MG63 (cell line): ENCODE measurements at places on chromosomes 1 and 21. TPM values are rescaled to one million over a fixed set of nuclear protein-coding genes. Genes with fewer than 3 reads are reported as not detected.

The SPATA21 gene
- not detected in 2 replicates for total RNA-seq

The LCE1A gene
- not detected in 2 replicates for total RNA-seq

The MAP1LC3C gene
- total RNA-seq, result 2.2 and 3.3 TPM in 2 replicates

The AIM2 gene
- not detected in 2 replicates for total RNA-seq

The SPAG17 gene
- 0.25 TPM in 1 of 2 replicates, not detected in the other for total RNA-seq

The PRR9 gene
- 0.07 and 1.0 TPM in 2 replicates for total RNA-seq

The ARID4B gene
- total RNA-seq, result 9.5 and 19.4 TPM in 2 replicates

The SPTA1 gene
- total RNA-seq, result not detected in 2 replicates

The CRP gene
- total RNA-seq, result not detected in 2 replicates

The CD1D gene
- not detected in 2 replicates for total RNA-seq

The CYP4X1 gene
- 1.3 TPM in 1 of 2 replicates, not detected in the other for total RNA-seq

The LIN28A gene
- total RNA-seq, result not detected in 2 replicates

The GBP4 gene
- total RNA-seq, result 0.07 and 1.1 TPM in 2 replicates

The LAMC2 gene
- total RNA-seq, result 0.10 and 0.16 TPM in 2 replicates

The KMO gene
- total RNA-seq, result not detected in 2 replicates

The AADACL4 gene
- not detected in 2 replicates for total RNA-seq

- DNase-seq, result peak; percentile 52
These were observed 42.1 kb upstream of the ZNF496 start for GRCh38 chr1:247373721-247374141.

GRCh38 chr1:119416006-119416640, 1.2 kb downstream of the HSD3B2 start:
- DNase-seq, result no peak

DNA sequence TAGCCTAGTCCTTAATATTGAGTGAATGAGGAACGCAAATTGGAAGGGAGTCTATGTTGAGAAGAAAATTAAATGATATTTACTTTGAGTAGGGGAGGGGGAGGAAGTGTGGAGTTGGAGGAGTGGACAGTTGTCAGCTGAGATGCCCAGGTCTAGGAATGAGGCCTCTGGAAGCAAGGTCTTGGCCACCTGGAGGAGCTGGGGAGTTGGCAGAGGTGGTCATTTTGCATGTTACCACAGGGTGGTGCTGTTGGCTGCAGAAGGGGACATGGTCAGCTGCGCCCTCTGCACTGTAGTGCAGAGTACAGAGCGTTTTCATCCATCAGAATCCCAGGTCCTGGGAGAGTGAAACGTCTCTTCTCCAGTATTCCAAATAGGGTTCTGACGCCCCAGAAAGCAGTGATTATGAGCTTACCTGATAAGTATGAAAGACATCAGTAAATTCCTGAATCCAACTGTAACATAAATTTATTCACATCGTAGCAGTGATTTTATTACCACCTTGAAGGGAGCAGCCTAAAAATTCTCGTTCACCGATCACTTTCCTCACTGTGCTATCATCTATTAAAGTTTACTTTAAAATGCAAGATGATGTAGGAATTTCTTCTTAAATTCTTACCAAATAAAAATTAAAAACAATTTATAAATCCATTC, 13.8 kb downstream of the PARK7 start:
- DNase-seq, result peak; percentile 63

- peak; percentile 86 for DNase-seq
These were observed at the start of gene F3 for GRCh38 chr1:94541246-94542087. Gene F3, minus strand, starts transcription at chr1:94541759. Its CDS starts 123 bp downstream, at chr1:94541636.

DNA sequence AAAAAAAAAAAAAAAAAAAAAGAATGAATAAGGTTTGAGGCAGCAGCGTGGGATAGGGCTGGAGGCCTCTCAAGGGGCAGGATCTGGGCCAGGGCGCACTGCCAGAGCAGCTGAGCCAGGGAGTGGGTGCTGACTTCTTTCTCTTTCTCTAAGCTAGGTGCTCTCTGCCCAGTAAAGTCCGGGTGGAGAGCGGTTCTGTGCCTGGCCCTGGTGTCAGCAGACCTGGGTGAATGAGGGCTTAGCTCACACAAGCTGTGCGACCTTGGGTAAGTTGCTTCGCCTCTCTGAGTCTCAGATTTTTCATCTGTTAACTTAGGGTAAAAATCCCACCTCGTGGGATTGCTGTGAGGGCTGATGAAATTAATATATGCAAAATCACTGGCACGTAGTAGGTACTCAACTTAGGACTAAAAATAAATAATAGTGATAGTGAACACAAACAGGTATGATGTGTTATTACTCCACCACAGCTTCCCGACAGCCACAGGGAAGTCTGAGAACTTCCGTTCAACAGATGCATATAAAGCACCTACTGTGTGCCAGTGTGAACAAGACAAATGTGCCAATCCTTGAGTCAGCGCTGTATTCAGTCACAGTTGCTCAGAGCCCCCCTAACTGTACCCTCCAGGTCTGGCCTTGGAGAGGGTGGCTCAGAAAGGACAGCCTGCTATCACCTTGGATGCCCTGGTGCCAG, 2.0 kb upstream of the FAM131C start:
- peak; percentile 94 for DNase-seq

DNA sequence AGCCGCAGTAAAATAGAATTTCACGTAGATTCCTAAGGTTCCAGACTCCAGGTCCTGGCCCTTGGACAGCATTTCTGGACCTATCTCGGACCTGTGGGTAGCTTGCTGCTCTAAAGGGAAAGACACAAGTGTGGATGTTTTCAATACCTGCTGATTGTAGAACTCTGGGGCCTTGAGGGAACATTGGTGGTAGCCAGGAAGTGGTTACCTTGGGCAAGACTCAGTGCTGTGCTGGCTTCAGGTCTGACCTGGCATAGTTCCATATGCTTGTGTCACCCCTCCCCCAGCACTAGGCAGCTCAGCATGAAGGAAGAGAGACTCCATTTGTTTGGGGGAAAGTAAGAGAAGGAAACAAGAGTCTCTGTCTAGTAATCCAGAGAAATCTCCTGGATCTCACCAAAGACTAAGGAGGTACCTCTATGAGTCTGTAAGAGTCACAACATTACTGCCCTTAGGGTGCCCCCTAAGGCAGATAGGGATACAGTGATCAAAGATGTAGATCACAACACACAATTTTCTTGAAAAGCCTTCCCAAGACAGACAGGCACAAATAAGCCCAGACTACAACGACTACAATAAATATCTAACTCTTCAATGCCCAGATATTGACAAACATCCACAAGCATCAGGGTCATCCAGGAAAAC, 398.8 kb downstream of the TGFB2 start:
- no peak for DNase-seq

- DNase-seq, result peak; percentile 13
These were observed 56.2 kb upstream of the SMYD2 start for GRCh38 chr1:214224611-214225354.

DNA sequence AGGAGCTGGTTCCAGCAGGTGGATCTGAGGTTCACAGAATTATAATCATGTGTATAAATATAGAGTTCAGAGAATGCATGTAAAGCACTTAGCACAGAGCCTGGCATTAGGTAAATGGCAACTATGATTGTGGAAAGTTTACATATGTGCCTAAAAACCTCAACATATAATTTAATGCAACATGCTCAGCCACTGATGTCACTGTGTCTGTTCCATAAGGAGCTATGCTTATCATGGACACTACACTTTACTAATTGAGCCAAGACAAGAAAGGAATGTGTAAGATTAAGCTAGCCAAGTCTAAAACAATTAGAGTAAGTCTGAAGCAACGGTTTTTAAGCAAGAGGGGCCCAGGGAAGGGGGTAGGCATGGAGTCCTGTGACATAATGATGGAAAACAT, 61.5 kb downstream of the GNG12 start:
- DNase-seq, result no peak

DNA sequence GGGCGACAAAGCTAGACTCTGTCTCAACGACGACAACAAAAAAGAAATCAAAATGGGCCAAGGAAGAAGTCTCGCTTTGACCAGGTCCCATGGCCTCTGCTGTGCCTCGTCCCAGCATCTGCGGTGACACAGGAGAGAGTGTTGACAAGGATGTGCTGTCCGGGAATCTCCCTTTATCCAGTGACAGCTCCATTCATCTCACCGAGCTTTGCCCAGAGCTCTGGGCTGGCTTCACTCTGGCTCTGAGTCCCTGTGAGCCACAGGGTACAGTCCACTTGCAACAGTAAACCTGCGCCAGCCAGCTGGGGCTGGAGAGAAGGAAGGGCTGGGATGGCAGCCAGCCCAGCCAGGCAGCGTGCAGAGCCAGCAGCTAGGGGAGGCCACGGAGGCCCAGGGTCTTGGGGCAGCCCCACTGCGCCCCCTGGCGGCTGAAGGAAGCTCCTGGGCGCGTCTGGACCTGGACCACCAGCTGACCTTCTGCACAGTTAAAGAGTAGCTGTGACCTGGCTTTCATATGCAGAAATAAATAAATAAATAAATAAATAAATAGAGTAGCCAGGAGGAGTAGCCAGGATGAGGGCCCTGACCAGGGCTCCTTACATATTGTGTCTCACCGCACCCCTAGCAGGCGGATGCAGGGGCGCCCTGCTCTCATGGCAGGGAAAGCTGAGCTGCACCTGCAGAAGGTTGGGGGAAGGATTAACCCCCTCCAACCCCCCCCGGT, 29.7 kb downstream of the ENO1 start:
- DNase-seq, result peak; percentile 95

- DNase-seq, result no peak
These were observed 2.8 kb upstream of the NUP210L start for GRCh38 chr1:154157520-154158306.

DNA sequence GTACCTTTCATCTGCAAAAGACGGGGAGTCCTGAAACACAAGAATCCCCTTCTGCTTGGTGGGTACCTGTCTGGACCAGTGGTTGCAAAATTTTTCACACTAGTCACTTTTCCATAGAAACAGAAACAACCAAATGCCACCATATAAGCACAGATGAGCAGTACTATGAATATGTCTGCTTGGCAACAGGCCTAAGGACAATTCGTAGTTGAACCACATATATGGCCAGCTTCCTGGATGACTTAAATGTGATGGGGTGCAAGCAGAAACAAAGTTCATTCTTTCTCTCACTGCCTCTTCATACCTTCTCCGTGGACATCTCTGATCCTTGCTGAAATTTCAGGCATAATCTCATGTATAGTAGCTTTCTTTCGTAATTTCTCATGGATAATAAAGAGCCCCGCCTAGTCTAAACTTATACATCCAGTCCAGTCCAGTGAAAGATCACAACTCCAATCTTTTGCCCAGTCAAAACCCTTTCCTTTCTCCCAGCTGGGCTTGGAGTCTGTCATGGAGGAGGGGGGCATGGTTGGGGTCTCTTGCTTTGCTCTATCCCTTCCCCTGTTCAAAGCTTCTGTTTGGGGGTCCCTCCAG, 7.0 kb downstream of the FCAMR start:
- no peak for DNase-seq

DNA sequence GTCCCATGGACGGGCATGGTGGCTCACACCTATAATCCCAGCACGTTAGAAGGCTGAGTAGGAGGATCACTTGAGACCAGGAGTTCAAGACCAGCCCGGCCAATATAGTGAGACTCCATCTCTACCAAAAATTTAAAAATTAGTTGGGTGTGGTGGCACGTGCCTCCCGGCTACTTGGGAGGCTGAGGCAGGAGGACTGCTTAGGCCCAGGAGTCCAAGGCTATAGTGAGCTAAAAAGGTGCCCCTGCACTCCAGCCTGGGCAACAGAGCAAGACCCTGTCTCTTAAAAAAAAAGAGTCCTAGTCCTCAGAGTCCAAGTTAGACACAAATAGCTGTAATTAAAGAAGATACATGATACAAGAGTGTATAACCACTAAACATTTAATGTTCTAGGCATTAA, 20.1 kb downstream of the TRIT1 start:
- DNase-seq, result no peak

GRCh38 chr1:244322791-244323521, 128.8 kb downstream of the ADSS2 start:
- DNase-seq, result peak; percentile 82

GRCh38 chr1:193156822-193157142, 29.6 kb downstream of the B3GALT2 start:
- DNase-seq, result no peak

- no peak for DNase-seq
These were observed 29.2 kb downstream of the HSPA13 start for GRCh38 chr21:14353726-14354125.

GRCh38 chr1:209985002-209985401, 47.0 kb downstream of the SYT14 start:
- no peak for DNase-seq

DNA sequence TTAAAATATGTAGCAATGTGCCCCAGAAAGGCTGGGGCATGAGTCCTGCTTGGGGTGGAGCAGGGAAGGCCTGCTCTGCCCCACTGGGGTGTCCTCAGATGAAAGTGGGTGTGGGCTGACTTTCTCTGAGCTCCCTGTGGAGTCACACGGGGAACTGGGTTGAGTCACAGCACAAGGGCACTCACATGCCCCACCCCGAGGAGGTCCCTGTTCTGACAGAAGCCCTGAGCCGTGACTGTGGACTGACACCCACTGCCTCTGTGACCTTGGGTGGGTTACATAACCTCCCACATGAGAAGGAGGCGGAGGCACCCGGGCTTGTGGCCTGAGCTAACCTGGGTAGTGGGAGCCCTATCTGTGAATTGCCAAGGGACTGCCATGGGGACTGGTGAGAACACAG, 52.5 kb upstream of the TINAGL1 start:
- DNase-seq, result no peak

GRCh38 chr1:100866041-100866900, 28.4 kb downstream of the EXTL2 start:
- DNase-seq, result no peak

GRCh38 chr1:219173758-219174459, at the start of gene LYPLAL1:
Gene LYPLAL1, plus strand, starts transcription at chr1:219173878. Its CDS starts 13 bp downstream, at chr1:219173891.
- peak; percentile 90 for DNase-seq

DNA sequence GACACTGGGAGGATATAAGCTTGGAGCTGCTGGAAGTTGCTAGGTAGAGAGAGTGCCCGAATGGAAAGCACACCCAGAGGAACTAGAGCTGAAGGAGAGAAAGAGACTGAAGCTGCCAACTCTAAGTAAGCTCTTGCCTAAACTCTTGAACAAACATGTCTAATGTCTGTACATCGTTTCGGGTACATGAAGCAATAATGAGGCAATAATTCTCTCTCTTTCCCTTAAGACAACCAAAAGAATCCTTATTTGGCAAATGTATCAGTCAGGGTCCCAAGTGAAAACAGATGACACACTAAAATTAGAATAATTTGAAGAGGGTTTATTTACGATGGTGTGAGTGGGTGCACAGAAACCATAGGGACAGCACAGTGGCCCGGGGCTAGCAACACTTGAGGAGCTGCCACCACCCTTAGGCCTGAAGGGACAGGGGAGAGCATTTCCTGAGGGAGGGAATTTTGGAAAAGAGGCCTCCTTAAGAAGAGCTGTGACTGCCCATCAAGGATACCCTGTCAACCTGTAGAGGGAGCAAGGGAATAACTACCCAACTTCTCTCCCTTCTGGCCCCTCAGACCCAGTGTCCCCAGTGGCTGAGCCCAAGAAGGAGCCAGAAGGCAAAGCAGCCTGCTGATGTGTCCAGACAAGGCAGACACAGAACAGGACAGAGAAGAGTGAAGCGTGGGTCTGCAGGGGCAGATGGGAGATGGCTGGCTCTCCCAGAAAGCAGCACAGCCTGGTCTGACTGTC, 36.1 kb upstream of the KHDRBS1 start:
- DNase-seq, result peak; percentile 33

GRCh38 chr1:9844756-9845155, 21.0 kb upstream of the CLSTN1 start:
- DNase-seq, result no peak

GRCh38 chr1:109531826-109532364, 7.8 kb upstream of the GPR61 start:
- no peak for DNase-seq
